Muscle of back (tissue), 13 donors: ENCODE measurements at places on chromosomes 5 and 9.

DNA sequence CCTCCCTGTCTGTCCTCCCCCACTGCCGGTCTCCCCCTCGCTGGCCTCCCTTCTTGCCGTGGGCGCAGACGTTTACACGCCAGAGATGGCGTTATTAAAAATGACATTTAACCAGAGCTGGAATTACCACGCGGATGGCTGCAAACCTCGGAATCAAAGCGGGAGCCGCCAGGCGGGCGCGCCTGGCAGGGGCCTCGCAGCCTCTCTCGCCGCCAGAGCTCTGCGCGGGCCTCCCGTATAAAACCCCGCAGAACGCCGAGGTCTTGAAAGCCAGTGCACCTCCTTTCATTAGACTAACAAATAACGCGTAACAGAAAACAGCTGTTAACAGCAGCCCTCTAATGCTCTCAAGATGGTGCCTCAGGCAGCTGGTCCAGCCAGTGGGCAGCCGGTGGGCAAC lies 10.2 kb downstream of the PRRX2 start:
- DNase-seq = no peak

DNA sequence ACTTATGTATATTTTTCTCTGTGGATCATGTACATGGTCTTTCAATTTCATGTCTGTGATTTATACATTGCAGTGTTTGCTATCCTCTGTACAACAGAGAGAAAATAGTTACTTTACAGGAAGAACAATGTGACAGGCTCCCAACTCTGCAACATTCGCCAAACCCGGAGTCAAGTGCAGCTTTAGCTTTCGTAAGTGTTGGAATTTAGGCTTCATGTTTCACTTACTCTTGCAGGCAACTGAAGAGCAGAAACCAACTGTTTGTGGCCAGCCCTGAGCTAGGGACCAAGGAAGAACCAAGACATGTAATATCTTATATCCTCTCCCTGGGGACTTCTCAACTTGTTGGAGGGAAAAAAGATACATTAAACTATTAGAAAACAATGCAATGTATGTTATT lies 147.9 kb downstream of the C5orf15 start:
- DNase-seq = no peak

DNA sequence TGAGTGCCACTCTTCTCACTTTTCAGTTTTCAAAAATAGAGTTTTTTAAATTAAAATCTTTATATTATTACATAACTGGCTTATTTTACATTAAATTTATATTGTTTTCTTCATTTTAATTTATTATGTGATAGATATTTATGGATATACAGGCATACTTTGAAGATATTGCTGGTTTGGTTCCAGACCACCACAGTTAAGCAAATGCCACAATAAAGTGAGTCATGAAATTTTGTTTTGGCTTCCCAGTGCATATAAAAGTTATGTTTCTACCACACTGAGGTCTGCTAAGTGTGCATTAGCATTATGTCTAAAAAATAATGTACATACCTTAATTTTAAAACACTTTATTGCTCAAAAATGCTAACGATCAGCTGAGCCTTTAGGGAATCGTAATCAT lies 47.4 kb downstream of the NDUFS4 start:
- DNase-seq = no peak

DNA sequence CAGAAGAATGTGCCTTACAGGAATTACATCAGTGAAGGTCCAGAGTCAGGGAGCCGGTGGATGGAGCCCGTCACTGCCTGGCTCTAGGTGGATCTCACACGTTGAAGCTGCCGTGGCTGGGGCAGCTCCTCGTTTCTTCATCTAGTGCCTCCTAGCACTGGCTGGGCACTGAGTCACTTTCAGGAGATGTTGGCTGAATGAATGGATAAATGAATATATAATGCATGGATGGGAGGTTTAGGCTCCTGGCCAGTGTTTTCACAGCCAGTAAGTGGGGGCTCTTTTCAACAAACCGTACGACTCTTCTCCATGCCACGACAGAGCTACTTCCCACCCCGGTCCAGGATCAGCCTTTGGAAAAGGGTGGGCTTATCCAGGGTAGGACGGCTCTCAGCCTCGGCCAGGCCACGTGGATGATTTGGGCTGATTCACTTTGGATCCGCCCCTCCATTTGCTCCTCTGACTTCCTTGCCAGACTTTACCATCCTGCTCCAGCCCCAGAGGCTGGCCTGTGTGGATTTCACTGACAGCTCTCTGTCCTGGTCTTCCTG lies 1.3 kb upstream of the SH3PXD2B start:
- DNase-seq = no peak

GRCh38 chr5:119879446-119879845 lies 250.1 kb downstream of the FAM170A start:
- no peak for DNase-seq

- peak; percentile 47 for DNase-seq
Observed at GRCh38 chr9:134066913-134067851, 644 bp downstream of the BRD3 start.
